Astrocyte of the cerebellum (primary cell): ENCODE measurements at places on chromosomes 6 and 20.

- peak; percentile 90 for DNase-seq
Observed at GRCh38 chr6:89819336-89820130, at the start of gene MDN1. Gene MDN1 (minus strand): TSS chr6:89819794. CDS start chr6:89819607, 187 bp downstream.

DNA sequence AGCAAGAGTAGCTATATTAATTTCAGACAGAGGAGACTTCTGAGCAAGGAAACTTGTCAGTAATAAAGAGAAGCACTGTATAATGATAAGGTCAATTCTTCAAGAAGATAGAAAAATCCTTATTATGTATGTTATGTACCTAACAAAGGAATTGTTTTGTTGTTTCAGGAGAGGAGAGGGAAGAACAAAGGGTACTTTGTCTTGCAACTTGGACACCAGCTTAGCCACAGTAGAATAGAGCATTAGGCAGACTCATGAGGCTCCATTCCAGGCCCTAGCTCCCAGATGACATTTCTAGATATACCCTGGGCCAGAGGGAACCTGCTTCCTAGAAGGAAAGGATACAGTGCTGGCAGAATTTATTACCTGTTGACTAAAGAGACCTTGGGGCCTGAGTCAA is 6.5 kb upstream of the NUS1 start:
- DNase-seq: no peak

DNA sequence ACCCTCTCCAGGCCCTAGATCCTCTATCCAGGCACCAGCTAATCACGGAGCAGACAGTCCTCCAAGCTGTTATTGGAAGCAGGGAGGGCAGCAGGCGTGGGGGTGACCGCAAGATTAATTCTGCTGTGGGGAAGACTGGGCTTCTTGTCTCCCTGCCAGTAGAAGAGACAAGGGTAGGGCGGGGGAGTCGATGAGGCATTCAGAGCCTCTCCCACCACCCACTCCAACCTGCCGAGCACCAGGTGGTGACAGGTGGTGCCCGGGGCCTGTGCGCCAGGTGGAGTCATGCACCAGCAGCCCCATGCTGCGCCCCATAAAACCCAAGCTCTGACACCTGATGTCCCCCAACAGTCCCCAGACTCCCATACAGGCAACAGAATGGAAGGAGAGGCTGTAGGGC is 89.6 kb downstream of the CDH22 start:
- no peak for DNase-seq

- peak; percentile 55 for DNase-seq
Observed at GRCh38 chr6:28399350-28400121, at the start of gene ZSCAN12. Gene ZSCAN12 (minus strand): TSS chr6:28399747. CDS start chr6:28398405, 1,342 bp downstream.

GRCh38 chr6:10412461-10413261 is 2.2 kb downstream of the TFAP2A start:
- DNase-seq: no peak

- no peak for DNase-seq
Observed at GRCh38 chr6:72740135-72740534, 118.3 kb downstream of the KCNQ5 start.

DNA sequence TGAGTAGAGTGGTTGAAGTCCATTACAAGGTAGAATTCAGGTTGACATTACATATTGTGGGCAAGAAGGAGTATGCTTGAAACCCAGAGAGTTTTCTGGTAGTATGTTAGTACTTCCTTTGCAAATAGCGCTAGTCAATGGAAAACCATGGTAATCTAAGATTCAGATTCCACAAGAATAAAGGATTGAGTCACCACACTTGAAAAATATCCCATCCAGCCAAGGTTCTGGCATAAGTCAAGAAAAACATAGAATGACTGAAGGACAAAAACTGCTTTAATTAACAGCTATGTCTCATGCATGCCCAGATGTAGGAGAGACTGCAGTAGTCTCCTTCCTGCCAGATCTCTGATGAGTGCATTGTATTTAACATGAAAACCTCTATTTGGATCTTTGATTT is 469.8 kb downstream of the BMP2 start:
- DNase-seq: no peak

- peak; percentile 76 for DNase-seq
Observed at GRCh38 chr20:54545676-54546358, 70.4 kb downstream of the DOK5 start.

GRCh38 chr6:149075616-149076354 is 241.7 kb upstream of the TAB2 start:
- DNase-seq: peak; percentile 24

- DNase-seq: no peak
Observed at GRCh38 chr6:150088481-150089154, 19.7 kb upstream of the ULBP3 start.

DNA sequence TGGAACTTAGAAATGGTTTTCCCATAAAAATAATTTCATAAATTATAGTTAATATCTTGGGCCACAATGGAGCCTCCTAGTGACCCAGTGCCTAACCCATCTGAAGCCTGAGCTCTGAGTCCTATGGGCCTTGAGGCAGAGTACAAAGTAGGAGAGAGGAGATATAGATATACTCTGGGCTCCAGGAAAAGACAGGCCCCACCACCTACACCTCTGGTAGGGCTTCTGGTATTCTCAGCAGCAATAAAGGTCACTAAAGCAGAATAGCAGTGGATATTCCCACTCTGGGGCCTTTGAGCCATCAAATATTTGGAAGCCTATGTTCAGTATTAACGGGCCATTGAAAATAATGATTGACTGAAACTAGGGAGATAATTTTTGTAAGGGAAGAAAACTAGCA is 24.1 kb downstream of the CYP39A1 start:
- no peak for DNase-seq

- peak; percentile 65 for DNase-seq
Observed at GRCh38 chr6:25971187-25971821, 8.7 kb downstream of the TRIM38 start.

GRCh38 chr6:109236115-109237076 is 141.1 kb downstream of the CEP57L1 start:
- DNase-seq: no peak

DNA sequence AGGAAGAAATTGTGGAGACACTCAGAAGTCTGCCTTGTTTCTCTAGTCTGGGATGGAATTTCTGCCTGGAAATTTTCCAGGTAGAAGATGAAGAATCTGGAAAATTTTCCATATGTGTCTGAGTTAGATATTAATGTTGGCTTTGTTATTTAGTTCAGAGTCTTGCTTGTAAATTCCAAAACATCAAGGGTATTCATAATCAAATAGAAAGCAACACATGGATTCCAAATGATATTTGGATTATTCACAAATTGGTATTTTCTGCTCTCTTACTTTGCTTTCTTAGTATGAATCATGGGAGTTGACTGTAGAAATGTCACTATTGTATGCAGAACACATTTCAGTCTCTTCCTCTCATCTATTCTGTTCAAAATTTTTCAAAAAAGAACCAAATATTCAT is 116.0 kb downstream of the GRIK2 start:
- DNase-seq: no peak

DNA sequence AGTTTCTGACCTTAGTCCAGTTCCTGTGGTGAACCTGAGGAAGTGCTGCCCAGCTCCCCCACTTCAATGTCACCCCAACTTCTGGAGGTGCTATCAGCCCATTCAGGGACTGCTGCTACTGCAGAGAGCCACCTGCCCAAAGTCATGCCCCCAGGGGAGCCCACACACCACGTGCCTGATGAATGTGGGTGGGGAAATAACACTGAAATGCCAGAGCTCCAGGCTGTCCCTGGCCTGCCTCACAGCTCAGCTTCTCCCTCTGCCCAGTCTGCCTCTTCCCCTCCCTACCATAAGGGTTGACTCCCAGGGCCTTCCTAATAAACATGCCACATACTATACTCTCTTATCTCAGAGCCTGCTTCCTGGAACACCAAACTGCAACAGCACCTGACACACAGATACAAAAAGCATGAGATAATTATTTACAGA is 276.4 kb upstream of the MOCS1 start:
- no peak for DNase-seq

- DNase-seq: no peak
Observed at GRCh38 chr6:107473660-107474059, 14.3 kb upstream of the PDSS2 start.

GRCh38 chr20:9617940-9618339 is 103.5 kb downstream of the LAMP5 start:
- peak; percentile 9 for DNase-seq

GRCh38 chr6:37047689-37048402 is 42.4 kb downstream of the FGD2 start:
- no peak for DNase-seq

DNA sequence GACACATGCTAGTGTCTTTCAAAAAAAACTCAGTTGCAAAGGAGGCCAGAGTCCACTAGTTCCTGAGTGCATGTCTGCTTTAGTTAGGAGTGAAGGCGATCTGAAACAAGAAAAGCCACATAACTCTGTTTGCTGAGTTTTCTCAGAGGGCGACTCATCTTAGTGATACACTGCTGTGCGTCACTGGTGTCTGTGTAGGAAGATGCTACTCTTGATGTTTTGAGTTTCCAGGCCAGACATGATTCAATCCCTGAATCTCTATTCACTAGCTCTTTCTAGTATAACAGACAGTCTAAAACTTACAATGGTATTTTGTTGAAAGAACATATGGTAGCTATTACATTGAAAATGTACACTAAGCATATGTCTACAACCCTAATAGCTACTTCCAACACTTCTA is 60.9 kb downstream of the GFRAL start:
- no peak for DNase-seq

- DNase-seq: no peak
Observed at GRCh38 chr6:168232062-168232461, 87.5 kb downstream of the DACT2 start.

DNA sequence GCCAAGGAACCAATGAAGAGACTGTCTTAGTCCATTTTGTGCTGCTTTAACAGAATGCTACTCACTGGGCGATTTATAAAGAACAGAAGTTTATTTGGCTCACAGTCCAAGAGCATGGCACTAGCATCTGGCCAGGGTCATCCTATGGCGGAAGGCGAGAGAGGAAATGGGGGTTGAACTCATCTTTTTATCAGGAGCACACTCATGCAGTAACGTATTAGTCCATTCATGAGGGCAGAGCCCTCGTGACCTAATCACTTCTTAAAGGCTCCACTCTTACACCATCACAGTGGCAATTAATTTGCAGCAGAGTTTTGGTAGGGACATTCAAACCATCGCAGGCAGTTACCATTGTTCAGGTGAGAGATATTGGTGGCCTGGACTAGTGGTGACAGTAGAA is 8.5 kb downstream of the ARFGEF2 start:
- no peak for DNase-seq

DNA sequence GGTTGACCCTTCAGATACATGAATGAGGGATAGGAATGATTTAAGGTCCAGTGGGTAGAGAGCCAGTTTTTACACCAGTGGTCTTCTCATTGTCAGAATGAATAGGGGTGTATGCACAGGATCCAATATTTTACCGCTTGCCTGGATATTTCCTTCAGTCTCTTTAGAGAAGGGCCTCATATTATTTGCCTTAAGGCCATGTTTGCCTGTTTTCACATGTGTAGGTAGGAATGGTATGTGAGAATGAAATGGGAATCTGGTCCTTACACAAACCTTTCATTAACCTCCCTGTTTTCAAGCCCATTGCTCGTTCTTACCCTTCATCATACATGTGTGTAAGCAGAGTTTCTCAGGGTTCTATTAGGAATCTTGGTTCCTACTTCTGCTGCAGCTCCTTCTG is 62.4 kb downstream of the LIN28B start:
- no peak for DNase-seq

DNA sequence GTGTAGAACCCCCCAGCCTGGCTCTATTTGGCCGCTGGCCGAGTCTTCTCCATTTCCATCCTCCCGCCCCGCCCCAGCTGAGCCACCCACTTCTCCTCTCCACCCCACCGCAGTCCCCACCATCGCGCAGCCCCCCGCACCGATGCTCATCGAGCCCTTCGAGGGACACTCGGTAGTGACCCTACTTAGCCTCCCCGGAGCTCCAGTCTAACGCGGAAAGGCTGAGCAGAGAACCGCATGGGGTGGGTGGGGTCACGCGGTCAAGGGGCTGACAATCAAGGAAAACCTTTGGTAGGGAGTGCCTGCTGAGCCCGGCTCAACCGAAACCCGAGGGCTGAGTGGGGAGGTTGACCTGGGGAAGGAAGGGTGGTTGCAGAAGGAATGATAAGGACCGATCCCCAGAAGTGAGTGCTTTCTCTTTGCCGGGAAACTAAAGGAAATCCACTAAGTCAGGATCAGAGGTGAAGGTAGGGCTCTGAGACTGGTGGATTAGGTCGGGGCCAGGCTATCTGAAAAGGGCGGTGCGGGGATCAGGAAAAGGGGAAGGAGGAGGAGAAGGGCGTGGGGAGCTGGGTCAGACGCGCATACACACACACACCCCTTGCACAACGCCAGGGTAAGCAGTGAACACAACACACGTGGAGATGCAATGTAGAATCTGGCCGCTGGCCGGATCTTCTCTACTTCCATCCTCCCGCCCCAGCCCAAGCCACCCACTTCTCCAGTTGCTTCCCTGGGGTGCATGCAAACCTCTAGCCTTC is 49.8 kb downstream of the CPXM1 start:
- DNase-seq: no peak

GRCh38 chr6:106475284-106475683 is 114.8 kb downstream of the CRYBG1 start:
- no peak for DNase-seq

DNA sequence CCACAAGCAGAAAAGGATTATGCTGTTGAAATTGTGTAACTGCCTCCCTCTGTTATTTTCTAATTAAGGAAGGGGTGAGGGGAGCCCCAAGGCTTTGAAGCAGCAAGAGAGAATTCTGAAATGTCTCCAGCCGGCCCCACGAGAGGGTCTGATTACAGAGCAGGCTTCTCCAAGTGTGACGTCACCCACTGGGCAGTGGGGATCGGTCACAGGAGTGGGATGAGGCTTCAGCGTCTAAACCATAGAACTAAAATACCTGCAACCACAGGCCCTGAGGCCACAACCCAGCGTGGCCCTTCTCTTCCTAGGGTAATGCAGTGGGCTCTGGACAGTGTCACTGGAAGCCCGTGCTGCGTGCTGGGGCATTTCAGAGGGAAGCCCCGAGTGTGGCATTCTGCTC is 38.6 kb upstream of the APCDD1L start:
- DNase-seq: peak; percentile 28

GRCh38 chr6:161503570-161503969 is 229.7 kb upstream of the AGPAT4 start:
- no peak for DNase-seq

DNA sequence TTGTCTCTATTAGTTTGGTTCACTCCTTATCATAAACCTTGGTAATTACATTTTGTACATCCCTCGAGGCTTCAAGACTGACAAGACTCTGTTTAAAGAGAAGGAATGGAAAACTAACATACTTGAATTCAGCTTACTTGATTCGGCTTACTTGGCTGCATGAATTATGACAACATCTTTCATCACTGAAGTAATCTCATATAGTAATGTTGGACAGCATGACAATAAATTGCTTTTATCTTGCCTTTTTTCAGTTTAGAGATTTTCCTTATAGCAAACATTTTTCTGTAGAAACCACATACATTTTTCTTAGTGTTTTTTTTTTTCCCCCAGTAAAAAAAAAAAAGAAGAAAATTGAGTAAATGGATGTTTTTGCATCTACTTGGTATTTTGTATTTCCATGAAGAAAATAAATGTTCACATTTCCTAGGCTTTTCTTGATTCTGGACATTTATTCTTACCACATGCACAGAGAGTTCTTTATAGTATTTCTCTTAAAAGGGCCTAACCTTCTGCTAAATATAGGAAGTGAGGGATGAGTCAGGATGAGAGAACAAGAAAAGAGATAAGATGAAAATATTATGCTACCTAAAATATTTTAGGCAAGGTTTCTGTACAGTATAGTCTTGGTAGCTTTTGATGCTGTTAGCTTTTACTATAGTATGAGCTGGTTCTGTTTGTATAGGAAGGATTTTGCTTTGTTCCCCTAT is 101.0 kb upstream of the HDGFL1 start:
- no peak for DNase-seq
